Naive thymus-derived CD8-positive, alpha-beta T cell (primary cell): ENCODE measurements at places on chromosomes 12 and 14. TPM values are rescaled to one million over a fixed set of nuclear protein-coding genes. Genes with fewer than 3 reads are reported as not detected.
A peak's percentile ranks its signal among the peaks of the same experiment; 100 is the strongest.

DNA sequence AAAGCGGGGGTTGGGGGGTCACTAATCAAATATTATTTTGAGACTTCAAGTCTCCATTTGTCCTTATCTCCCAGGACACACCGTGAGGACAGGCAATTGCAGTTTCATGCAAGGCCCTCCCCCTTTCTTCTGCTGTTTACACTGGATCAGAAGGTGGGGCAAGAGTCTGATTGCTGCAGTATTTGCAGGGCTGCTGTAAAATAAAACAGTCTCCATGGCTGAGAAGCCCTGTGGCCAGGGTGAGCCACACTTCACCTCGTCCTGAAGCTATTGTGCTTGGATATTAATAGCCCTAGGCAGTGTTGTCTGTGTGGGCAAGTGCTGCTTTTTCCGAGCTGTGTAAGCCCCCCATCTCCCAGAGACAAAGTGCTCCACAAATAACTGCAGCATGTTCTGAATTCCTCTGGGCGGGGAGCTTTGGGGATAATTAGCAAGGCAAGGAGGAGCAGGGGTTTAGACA is 187.4 kb upstream of the NTF3 start:
- DNase-seq: no peak

DNA sequence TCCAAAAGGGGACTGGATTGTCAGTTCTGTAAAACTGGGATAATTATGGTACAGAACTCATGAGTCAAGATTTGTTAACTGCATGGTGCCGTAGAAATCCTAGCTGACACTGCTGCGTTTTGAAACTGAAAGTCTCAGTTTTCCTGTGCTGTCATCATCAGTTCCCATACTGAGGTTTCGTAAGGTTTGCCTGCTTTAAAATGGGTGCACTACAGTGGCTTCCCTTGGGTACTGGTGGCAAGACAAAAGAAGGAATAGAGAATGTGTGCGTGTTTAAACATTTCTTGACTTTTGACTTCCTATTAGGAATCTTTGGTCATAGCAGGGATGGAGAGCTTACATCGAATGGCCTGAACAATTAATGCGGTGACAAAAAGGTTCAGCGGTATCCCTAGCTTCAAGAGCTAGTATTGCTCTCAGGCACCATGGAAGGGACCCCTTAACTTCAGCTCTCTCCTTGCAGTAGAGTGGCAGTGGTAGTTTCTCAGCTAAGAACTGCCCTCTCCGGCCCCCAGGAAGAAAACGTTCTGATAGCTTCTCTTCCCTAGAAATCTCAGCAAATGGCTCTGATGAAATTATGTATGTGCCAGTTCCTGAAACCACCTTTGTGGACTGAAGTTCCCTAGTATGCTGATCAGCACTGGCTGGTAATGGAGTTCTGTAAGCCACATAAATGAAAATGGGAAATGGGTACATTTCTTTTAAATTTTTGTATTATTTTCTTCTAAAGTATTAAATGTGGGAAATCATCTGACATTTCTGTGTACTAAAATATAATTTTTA is 28.9 kb downstream of the ANO6 start:
- no peak for DNase-seq

DNA sequence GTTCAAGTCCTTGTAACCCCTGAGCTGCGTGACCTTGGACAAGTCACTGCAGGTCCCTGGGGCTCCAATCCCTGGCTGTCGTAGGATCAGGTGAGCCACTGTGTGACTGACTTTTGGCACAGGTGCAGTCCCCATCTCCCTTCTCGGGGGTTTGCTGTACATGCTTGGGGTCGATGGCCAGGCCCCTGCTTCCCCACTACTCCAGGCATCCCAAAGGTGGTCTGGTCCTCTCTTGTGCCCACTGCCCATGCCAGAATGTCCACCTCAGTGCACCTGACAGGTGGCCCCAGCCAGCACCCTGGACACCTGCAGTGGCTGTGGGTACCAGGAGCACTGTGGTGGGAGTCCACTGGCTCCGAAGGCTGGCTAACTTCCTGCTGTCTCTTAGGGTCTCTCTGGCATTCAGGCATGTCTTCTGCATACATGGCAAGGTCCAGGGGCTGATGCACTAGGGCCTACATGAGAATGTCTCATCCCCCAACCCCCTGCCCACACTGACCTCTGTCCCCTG is 14.7 kb downstream of the FOXN4 start:
- no peak for DNase-seq

GRCh38 chr12:1769809-1770494 is 50.4 kb upstream of the LRTM2 start:
- no peak for DNase-seq

- no peak for DNase-seq
These were observed 102.2 kb downstream of the TMX1 start for GRCh38 chr14:51342226-51342625.

- no peak for DNase-seq
These were observed 48.3 kb downstream of the MVK start for GRCh38 chr12:109621901-109622364.

DNA sequence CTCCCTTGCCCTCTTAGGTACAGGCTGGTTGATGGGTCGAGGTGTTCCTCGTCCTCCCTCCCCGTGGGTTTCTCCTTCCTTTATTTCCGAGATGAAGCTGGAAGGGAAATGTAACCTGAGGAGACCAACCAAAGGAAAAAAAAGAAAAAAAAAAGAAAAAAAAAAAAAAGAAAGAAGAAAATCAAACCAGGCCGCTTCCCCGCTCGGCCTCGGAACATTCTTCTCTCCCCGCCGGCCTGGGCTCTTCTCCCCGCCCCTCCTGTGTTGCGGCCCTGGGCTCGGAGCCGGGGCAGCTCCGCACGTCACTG is 1.6 kb upstream of the NFATC4 start:
- no peak for DNase-seq

The MYG1 gene
- 64.4 TPM for polyA plus RNA-seq

The RFX4 gene
- not detected for polyA plus RNA-seq

- DNase-seq: no peak
These were observed 21.1 kb upstream of the LRTM2 start for GRCh38 chr12:1799051-1799881.

DNA sequence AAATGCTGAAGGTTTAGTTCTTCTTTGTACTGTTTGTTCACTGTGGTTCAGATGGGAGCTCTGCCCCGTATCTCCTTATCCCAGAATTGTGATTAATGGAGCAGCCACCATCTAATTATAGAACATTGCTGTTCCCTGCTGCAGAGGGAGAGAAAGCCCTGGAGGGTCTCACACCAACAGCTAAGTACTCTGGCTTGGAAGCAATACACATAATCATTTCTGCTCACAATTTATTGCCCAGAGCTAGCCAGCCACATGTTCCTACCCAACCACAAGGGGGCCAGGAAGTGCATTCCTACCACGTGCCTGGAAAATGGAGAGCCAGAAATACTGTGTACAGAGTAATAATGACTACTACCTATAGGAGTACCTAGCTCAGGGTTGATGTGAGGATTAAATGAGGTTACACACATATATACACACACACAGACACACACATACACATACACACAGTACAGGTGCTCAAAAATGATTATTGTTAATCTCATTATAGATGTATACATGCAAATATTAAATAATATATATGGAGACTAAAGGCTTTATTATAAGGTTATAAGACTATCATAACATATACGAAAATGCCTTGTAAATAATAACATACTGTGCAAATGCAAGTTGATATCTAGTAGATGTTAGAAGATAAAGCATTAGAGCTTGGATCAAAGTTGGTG is 22.3 kb downstream of the MSRB3 start:
- DNase-seq: no peak

The CCDC175 gene
- not detected for polyA plus RNA-seq

GRCh38 chr14:92955381-92955780 is 32.4 kb downstream of the CHGA start:
- DNase-seq: no peak

The RNASE3 gene
- polyA plus RNA-seq: not detected

- no peak for DNase-seq
These were observed 47.9 kb upstream of the DBX2 start for GRCh38 chr12:45098766-45099165.

The TROAP gene
- not detected for polyA plus RNA-seq

DNA sequence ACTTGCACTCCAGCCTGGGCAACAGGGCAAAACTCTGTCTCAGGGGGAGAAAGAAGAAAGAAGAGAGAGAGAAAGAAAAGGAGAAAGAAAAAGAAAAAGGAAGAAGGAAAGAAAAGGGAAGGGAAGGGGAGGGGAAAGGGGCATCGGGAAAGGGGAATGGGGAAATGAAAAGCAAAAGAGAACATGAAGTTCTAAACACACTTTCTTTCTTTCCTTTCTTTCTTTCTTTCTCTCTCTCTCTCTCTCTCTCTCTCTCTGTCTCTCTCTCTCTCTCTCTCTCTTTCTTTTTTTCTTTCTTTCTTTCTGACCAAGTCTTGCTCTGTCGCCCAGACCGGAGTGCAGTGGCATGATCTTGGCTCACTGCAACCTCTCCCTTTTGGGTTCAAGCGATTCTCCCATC is 76.9 kb downstream of the RPS6KA5 start:
- no peak for DNase-seq

DNA sequence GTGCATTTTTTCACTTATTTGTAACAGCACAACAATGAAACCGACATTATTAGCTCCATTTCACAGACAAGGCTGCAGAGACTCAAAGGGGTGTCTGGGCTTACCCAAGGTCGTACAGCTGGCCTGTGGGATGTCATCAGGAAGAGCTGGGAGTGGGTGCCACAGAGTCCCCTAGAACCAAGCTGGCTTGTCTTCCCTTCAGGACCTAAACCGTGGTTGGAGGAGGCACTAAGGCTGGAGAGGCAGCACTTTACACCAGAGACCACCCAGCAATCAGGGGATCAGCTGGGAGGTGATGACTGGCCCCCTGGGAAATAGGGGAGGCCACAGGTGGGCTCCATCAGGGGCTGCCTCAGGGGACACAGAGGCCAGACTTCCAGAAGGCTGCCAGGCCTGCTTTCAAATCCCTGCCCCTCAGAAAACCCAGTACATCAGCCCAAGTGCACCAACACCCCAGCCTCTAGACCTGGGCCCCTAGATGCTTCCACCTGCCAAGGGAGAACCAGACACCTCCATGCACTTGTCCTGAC is 28.3 kb downstream of the DIO3 start:
- no peak for DNase-seq

DNA sequence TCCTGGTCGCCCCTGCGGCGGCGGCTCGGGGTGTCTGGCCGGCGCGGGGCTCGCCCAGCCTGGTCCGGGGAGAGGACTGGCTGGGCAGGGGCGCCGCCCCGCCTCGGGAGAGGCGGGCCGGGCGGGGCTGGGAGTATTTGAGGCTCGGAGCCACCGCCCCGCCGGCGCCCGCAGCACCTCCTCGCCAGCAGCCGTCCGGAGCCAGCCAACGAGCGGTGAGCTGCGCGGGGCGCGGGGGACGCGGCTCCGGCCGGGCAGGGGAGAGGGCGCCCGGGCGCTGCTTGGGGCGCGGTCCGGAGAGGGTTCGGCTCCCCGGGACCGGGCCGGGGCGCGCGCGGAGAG is at the start of gene LGALS3:
LGALS3 (plus strand) TSS at position 167 of the 342 bp plus-strand sequence. CDS start 8,122 bp downstream, outside the sequence.
- DNase-seq: no peak

The OTOGL gene
- polyA plus RNA-seq: not detected

The RDH12 gene
- polyA plus RNA-seq: not detected

The GARIN6 gene
- not detected for polyA plus RNA-seq

- no peak for DNase-seq
These were observed 31.9 kb downstream of the USP15 start for GRCh38 chr12:62291864-62292760.

GRCh38 chr12:28955491-28955890 is 193.6 kb upstream of the FAR2 start:
- DNase-seq: no peak

- no peak for DNase-seq
These were observed 113.0 kb downstream of the SEC23A start for GRCh38 chr14:38989922-38990546.

DNA sequence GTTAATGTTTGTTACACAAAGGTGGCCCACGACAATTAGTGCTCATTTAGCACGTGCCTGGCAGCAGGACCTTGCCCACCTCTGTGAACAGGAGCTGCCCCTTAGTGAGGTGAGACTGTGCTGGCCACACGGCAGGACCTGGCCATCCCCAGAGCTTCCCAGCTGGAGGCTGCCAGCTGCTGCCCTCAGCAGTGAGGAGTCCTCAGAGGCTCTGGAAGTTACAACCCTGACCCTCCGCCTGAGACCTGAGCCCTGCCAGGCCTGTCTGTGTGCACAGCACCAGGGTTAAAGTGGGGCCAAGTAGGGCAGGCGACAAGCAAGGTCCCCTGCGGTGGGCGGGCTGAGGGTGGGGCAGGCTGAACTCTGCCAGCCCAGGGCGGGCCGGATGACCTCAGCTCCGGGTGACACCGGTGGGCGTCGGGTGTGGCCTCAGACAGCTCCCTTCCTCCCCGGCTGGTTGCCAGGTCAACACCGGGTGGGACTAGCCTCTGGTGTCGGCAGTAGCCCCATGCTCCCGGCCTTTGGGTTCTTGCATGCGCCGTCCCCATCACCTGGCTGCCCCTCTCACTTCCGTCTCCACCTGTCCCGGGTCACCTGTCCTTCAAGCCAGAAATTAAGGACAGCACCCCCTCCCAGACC is 9.2 kb upstream of the LBHD2 start:
- DNase-seq: peak; percentile 17

- DNase-seq: no peak
These were observed 24.3 kb upstream of the HSPB8 start for GRCh38 chr12:119154435-119154818.

The RNF31 gene
- polyA plus RNA-seq: 37.6 TPM

The POLE2 gene
- polyA plus RNA-seq: 1.3 TPM

The RPL10L gene
- not detected for polyA plus RNA-seq

- no peak for DNase-seq
These were observed 219.1 kb downstream of the ESR2 start for GRCh38 chr14:64074961-64075612.

DNA sequence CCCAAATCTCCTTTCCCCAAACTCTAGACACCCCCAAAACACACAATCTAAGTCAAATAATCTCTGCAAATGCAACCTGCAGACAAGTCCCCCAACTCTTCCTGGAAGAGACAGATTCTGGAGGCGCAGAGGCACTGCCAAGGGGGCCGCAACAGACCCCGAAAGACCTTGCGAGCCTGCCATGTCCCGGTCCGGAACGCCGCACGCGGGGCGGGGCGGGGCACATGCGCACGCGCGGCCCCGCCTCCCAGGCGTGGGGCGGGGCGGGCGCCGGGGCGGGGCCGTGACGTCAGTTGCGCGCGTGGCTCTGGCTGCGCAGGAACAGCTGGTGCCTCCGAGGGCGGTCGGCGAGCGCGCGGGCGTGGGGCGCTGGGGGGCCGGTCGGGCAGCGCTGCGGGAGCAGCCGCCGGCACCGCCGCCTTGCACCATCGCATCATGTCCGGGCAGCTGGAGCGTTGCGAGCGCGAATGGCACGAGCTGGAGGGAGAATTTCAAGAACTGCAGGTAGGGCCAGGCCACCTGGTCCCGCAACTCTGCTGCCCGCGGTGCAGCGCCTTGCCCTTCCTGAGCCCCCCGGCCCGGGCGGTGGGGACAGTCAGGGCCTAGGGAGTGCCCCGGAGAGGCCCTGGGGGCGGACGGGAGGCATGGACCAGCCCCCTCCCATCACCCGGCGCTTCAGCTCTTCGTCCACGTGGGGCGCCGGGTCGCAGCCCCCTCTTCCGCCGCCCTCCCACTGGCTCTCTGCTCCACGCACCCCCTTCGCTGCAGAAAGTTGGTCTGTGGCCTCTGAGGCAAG is at the start of gene TMEM120B:
TMEM120B (plus strand) TSS at position 292 of the 796 bp plus-strand sequence; CDS start at position 436, 144 bp downstream.
- DNase-seq: peak; percentile 92
